Fibroblast of lung (primary cell): ENCODE measurements at places on chromosomes 2 and 18.

- DNase-seq, result no peak
Observed at GRCh38 chr2:18899725-18900124, 310.4 kb upstream of the NT5C1B start.

- DNase-seq, result peak; percentile 4
Observed at GRCh38 chr18:24731981-24732380, 271.5 kb downstream of the HRH4 start.

DNA sequence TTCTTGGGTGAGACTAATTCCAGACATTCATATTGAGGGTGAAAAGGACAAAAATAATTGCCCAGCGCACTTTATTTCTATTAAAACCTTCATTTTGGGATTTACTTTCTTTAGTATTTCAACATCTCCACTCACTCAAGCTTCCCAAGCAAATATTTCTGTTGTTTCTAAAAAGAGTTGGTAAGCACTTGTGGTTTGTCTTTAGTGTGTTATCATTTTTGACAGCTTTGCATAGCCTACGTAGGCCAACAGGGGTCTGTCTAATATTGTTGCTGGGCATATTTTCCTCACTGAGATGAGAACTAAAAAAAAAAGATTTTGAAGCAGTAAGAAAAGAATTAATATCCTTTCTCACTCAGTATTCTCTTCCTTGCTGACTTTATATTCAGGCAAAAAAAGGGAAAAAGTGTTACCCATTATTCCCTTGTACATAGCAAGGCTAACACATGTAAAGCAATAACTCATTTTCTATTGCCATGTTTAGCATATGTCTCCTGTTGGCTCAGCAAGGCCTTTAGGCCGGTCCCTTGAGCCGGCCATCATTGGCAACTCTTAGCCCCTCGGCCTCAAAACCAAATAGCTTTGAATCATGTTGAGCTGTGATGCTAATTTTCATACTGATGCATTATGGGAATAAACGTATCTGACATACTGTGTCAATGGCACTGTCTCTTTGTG is 494.2 kb downstream of the ARHGAP15 start:
- no peak for DNase-seq

- no peak for DNase-seq
Observed at GRCh38 chr2:203846490-203847105, 21.0 kb upstream of the CTLA4 start.

GRCh38 chr2:188937228-188938220 is 36.6 kb upstream of the COL3A1 start:
- DNase-seq, result peak; percentile 85

DNA sequence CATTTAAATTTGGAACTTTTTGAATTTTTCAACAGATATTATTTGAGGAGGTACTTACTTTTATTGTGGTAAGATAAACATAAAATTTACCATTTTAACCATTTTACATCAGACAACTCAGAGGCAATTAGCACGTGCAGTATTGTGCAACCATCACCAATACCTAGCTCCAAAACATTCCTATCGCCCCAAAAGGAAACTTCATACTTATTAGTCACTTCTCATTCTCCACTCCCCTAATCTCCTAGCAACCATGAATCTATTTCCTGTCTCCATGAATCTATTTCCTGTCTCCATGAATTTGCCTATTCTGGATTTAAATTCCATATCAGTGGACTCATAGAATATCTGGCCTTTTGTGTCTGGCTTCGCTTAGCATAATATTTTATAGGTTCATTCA is 69.9 kb upstream of the FAM136A start:
- peak; percentile 12 for DNase-seq
